ENCODE measurements at places on chromosomes 5 and 9.

- DNase-seq, result peak; percentile 48
Observed at GRCh38 chr5:132426525-132427138, 57.1 kb downstream of the SLC22A5 start.

DNA sequence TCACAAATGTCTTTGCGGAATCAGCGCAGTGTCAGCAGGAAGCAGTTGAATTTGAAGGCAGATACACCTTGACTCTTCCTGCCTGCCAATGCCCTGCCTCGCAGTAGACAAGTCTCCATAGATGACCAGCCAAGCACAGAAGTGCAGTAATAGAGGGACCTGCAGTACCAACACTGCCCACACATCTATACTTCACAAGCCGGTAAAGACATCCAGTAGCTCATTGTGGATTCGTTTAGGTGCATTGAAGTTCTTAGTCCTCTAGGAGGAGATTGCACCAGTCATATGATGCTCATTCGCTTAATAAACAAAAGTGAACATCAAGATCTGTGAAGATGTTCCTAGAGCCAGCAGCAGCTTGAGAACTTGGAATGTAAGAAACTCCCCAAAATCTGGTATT lies 7.1 kb upstream of the IFNA2 start:
- no peak for DNase-seq

DNA sequence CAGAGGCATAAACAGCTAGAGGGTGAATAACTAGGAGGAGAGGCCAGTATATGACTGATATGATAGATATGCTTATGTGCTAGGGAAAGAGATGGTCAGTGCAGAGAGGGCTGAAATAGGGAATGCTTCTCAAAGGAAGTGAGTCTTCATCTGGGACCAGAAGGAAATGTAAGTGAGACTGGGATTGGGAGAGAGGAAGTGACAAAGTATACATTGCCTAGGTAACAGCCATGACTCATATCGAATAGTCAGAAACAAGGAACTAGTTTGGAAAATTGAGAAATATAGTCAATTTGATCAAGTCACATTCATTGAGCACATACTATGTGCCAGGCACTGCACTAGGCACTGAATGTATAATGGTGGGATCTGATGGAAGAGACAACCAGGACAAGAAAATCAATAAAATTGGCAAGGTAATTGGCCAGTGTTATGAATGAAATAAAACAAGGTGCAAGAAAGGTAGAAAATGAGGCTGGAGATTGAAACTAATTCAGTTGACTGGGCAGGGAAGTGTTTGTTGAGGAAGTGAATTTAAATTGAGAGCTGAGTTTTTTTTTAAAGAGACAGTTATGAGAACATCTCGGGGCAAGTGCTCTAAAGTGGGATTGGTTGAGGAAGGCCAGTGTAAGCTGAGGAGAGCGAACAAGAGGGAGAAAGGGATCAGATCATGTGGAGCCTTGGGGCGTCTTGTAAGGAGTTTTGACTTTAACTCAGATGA lies 4.3 kb downstream of the ERAP2 start:
- DNase-seq, result no peak

- no peak for DNase-seq
Observed at GRCh38 chr9:98091735-98092612, 27.0 kb downstream of the TRIM14 start.

DNA sequence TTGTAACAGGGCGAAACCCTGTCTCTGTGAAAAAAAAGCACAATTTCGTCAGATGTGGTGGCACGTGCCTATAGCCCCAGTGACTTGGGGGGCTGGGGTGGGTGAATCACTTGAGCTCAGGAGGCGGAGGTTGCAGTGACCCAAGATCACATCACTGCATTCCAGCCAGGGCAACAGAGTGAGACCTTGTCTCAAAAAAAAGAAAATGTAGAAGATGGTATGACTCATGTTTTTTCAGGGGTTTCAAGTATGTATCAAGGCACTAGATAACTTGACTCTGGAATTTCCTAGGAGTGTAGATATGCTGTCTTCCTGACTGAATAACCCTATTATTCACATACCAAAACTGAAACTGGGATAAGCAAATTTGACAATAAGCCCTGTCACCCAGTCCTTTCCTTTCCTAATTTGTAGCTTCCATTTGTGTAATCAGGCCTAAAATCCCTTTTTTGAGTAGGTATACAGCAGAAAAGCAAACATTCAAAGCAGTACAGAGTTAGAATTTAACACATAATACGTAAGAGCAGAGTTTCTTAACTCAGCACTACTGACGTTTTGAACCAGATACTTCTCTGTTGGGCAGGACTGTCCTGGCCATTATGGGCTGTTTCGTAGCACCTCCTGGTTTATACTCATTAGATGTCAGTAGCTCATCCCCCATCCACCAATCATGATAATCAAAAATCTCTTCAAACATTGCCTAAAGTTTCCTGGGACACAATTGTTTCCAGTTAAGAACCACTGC lies 17.3 kb upstream of the ANKRD18B start:
- DNase-seq, result no peak

DNA sequence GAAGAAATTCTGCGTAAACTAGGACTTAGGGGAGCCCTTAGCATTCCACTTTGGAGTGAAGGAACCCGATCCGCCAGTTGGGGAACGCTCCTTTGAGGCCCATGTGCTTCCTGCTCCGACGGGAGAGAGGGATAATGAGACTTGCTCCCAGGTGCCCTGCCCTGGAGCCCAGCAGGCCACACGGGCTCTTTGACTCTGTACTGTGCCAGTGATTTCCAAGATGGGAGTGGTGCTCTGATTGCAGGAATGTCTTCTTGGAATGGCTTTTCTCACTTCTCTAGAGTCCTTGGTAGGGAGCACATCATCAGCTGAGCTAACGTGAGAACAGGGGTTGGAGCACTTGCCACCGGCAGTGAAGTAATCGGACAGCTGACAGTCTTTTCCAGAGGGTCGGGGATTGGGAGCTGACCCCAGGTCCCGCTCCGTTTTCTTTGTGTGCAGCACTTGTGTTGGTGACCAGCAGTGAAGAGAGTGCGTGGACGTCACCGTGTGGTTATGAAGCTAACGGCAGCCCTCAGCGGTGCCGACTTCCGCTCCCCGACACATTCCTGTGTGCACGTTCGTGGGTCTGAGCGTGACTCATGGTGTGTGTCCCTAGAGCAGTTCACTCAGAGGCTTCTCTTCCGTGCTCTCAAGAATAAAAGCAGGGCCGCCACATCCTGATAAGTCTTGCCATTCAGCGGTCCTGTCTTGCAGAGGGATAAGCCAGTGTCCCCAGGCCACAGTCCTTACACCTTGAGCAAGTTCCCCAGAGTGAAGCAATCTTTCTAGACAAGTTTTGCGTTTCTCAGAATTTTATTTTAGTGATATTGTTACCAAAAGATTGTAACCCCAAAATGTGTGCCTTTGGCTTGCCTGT lies 25.6 kb downstream of the ABL1 start:
- no peak for DNase-seq

DNA sequence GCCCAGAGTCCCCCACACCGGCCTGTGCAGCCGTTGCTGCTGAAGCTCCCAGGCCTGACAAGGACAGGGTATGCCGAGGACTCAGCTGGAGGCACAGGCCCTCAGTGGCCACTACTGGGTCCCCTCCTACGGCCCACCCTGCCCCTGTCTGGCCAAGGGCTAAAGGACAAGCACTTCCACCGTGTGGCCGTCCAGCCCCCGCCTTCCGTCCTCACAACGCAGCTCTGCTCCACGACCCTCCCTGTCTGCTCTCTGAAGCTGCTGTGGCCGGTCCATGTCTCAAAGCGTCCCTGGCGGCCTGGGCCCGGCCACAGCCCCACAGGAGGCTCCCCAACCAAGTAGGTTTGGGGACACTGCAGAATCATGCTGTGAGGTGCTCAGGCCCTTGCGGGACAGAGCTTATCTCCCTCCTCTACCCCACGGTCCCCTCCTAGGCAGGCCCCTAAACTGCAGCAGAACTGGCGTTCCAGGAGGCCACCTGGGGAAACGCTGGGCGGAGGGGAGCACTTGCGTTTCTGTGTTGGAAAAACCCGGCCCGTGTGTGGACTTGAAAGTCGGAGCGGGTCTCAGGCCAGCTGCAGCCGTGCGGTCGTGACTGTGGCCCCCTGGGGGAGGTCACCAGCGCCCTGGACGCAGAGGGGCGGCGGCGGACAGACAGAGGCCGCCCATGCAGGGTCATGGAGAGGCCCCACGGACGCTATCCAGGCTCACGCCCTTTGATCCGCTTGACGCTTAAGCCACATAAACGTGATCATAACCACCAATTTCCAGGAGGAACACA lies 45.6 kb downstream of the NKD2 start:
- no peak for DNase-seq

- no peak for DNase-seq
Observed at GRCh38 chr5:74870299-74871067, 4.3 kb upstream of the FAM169A start.

- DNase-seq, result no peak
Observed at GRCh38 chr5:171155621-171156020, 153.4 kb upstream of the TLX3 start.

DNA sequence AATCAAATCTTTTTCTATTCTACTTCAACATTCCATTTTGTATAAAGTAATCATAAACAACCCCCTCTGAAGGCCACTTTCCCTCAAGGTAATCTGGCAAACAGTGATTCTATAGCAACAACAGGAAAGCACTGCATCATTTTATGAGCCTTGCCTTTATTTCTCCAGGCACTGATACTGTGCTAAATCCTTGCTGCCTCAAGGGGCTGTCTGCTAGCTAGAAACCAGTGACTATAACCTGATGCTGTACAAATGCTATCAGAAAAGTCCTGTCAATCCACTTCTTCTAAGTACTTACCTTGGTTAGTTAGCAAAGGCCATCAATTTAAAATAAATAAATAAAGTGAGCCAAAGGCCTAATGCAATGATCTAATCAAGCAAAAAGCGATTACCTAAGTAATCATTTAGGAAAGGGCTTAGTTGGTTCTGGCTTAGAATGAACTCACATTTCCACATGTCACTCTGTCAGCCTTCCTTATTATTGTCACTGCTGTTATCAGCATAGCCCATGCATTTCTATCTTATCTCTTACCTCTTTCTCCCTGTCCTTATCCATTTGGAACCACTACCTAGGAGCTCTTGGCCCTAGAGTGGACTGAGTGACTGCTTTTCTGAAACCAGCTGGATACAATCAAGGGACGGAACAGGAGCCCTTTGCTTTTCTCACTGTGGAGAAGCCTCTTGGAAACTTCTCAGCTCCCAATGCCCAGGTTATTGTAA lies 246.1 kb upstream of the MEF2C start:
- no peak for DNase-seq

DNA sequence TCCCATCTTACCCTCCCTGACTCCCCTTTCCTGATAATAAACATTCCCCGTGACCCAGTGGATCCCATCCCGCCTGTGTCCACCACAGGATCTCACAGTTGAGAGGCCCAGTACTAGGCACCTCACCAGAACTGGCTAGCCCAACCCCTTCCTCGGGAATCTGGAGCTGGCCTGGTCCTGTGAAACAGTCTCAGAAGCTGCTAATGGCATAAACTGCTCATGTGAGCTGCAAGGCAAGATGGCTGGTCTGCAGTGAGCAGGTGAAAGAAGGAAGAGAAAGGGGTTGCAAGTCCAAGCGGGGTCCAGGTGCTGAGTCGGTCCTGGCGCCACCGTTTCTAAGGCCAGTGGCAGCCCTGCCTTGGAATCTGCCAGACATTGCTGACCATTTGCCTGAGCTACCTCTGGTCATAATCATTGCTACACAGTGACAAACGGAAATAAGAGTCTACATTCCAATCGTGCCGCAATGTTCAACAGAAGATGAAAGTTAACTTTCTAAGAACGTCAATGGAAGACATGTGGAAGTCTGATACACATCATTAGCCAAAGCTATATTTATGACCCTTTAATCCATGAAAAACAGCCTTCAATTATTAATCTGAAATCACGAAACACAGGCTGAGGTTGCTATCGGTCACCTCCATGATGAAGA lies 33.7 kb downstream of the DNAH5 start:
- DNase-seq, result no peak

DNA sequence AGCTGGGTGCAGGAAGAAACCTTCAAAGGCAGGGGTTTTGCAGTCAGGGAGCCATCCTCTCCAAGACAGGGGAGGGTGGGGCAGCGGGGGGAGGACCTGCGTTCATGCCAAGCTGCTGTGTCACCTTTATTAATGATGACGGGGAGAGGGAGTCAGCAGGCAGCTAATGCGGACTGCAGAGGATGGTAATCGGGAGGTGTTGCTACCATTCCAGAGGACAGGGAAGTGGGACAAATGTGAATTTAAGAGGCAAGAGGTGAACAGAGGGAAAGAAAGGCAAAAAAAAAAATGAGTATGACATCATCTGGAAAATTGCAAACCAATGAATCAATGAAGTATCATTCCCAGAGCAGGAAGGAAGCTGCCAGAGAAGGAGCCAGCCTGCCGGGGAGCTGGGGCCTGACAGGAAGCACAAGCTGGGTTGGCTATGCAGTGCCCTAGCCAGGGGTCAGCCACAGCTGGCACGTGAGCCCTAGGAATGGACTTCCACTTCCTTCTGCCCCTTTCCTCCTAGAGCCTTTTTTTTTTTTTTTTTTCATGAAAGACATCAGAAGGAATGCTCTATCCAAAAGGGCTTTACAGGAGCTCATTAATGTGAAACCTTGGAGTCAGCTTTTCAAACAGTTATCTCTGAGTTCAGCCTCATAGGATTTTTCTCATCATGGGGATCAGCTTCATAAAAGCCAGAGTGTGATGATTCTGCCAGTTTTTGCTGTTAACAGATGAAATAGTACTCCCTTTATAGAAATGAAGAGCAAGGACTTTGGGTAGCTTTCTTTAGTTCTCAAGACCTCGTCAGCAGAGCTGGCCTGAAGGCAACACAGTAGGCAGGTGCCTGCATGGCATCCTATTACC lies 9.2 kb downstream of the INSYN2B start:
- DNase-seq, result no peak

GRCh38 chr5:84265130-84265529 lies 119.5 kb downstream of the EDIL3 start:
- no peak for DNase-seq

DNA sequence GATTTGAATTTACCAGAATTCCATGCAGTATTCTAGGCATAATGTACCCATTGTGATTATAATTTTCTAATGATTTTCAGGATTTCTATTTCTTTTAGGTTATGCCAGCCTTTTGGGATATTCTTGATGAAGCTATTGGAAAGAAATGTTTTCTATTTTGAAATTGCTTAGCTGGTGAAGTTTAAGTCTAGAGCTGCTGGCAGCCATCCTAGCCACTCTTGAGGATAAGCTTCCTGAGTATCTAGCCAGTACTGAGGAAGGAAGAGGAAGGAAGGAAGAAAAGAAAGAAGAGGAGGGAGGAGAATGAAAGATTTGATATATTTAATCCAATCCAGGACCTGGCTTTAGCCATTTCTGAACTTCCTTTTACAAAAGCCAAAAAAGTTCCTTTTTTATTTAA lies 142.1 kb upstream of the DAB2 start:
- no peak for DNase-seq

DNA sequence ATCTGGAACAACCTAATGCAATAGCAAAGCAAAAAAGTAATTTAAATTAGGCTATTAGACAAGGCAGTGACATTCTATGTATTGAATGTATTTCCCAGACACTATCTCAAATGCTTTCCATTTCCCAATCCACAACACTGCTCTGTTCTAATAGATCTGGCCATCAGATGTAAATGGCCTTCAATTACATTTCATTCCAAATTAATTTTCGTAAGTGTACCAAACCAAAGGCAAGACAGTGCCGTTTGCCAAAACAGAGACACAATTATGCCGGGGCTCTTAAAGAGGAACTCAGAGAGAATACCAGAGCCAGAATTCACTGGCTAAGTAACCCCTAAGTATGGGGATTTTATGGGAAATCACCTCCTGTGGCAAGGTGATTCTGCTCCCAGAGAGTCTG lies 63.1 kb downstream of the GNAQ start:
- no peak for DNase-seq

Data from GM12892 (cell line).